SK-N-SH (cell line): ENCODE measurements at places on chromosomes 5 and 9.

DNA sequence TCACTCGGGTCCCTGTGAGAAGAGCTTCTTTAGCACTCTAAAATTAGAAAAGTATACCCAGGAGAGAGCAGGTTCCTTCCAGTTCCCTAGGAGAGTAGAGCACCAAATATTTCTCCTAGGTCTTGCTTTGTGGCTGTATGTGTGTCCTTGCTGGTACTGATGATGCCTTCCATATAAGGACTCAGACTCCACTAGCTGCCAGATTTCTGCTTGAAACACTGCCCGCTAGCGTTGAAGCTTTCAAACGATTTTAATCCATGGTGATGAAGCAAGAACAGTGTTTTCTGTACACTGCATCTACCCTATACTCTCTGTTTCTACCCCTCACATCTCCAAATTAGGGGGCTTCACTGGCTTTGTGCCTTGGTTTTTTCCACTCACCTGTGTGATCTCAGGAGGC lies 2.4 kb upstream of the SMC2 start:
- no peak for DNase-seq

GRCh38 chr9:123997665-123998277 lies 13.8 kb upstream of the LHX2 start:
- DNase-seq = no peak

GRCh38 chr9:21331676-21332402 lies 3.4 kb downstream of the KLHL9 start:
- peak; percentile 14 for DNase-seq

- no peak for DNase-seq
These were observed 31.6 kb upstream of the PRDM12 start for GRCh38 chr9:130632841-130633240.

DNA sequence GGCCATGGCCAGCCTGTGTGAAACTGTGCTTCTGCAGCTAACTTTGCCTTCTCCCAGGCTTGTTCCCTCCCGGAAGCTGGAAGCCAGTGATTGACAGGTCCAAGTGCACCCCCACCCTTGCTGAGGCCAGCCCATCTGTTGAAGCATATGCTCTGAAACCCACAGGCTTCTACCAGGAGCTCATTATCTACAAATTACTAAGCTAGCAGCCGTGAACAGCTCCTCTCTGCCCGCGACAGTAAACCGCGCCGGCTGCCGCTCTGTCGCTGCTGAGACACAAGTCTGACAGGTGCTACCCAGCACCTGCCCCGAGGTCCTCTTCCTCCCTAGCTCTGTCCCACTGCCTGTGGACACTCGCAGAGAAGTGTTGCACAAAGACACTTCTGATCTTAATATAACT lies 490.9 kb downstream of the GADD45G start:
- DNase-seq = peak; percentile 43

DNA sequence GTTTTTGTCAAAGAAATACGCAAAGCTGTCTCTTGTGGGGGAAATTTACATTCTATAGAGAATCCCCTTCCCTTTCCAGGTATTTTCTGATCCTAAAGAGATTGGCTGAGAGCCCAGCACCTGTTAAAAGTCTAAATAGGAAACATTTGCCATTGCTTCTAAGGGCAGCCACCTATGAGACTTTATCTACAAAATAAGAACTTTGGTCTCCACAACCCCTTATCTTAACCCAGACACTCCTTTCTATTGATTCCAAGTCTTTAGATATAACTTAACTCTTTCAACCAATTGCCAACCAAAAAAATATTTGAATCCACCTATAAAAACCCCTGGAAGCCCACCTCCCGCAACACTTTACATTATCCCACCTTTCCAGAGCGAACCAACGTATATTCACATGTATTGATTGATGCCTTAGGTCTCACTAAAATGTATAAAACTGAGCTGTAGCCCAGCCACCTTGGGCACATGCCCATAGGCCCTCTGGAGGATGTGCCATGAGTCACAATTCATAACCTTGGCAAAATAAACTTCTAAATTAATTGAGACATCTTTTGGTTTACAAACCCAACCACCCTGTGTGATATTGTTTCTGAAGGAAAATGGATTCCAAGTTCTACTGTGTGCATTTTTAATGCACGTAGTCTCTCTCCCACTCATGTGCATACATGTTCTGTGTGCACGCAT lies 211.4 kb downstream of the GAS1 start:
- DNase-seq = no peak

DNA sequence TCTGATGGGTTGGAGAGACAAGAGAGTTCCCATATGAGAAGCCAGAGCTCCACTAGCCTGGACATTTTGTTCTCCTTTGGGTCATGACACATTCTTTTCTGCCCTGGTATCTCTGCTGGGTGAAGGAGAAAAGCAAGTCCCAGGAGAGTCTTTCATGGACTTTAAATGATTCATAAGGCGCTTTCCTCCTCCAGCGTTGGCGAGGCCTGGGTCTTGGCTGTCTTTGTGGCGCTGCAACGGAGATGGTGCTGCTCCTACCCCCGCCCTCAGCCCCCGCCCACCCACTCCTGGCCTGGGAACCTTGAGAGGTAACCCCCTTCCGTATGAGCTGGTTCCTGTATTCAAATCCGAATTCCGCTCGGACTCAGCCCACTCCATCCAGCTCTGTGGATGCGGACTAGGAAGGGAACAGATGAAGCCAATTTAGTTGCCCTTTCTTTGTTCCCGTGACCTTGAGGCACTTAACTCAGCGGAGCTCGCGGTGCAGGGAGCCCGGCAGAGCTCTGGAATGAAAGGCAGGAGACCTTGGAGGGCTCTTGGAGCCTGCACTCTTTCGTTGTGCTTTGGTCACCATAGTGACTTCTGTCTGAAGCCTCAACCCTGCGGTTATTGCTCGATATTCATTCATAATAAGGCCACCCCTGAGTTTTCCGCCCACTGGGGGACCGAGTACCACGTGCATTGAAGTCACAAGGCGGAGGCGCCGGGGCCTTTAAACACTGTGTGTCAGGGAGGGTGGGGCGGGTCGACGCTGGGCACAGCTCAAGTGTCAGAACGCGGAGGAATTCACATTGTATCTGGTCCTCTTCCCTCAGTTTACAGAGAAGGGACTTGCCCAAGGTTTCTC lies 14.0 kb upstream of the PWWP2A start:
- DNase-seq = no peak

GRCh38 chr9:107712390-107712789 lies 222.8 kb upstream of the KLF4 start:
- DNase-seq = no peak

- peak; percentile 36 for DNase-seq
These were observed 35.0 kb downstream of the SNCAIP start for GRCh38 chr5:122346897-122347581.

GRCh38 chr5:143506836-143507552 lies 103.5 kb upstream of the NR3C1 start:
- DNase-seq = no peak

DNA sequence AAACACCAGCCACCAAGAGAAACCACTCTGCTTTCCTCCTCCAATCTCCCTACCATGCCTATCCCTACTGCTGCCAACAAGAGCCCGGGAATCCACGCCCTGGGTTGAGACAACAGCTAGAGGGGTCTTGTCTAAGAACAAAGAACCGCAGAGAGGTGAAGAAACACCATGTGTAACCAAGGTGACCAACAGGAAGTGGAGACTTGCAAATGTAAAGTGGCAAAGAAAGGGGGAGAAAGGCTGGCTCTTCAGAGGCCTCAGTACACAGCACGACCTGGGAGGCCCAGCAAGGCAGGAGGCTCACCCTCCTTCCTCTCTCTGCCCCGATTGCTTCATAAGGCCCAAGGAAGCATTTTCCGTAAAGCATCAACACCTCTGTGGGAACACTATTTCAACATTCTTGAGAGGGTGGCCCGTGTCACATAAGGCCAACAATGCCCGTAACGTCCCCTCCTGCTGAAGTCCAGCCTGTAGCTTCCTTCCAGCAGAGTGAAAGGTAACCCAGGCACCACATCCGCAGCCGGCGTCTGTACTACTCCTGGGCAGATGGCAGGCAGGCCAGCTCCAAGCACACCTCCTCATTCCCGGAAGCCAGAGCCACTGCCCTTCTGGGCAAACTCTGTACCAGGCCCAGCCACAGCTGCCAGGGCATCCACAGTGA lies 18.3 kb downstream of the CCNJL start:
- DNase-seq = no peak

GRCh38 chr5:58797021-58797420 lies 214.1 kb downstream of the RAB3C start:
- DNase-seq = no peak

GRCh38 chr9:69023650-69024049 lies 9.7 kb upstream of the PRKACG start:
- no peak for DNase-seq

DNA sequence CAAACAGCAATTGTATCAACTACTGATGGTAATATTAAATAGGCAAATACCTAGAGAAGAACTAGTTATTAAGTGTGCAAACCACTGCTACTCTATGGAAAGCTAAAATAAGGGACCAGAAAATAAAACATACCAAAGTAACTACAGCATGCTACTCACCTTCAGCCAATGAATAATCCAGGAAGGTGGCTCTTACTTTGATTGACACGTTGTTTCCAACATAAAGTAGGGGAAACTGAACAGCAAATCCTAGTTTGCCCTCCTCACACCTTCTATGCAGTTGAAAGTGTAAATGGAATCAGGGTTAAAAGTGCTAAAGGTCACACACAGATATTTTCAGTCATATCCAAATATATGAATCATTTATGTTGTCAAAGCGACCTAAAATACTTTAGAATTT lies 5.1 kb upstream of the FST start:
- no peak for DNase-seq
